NK-92 treated with Interleukin-12 subunit alpha and Interleukin-12 subunit beta, amount 100 ng/mL, for 24 hours (cell line): ENCODE measurements at places on chromosomes 1 and 21.

DNA sequence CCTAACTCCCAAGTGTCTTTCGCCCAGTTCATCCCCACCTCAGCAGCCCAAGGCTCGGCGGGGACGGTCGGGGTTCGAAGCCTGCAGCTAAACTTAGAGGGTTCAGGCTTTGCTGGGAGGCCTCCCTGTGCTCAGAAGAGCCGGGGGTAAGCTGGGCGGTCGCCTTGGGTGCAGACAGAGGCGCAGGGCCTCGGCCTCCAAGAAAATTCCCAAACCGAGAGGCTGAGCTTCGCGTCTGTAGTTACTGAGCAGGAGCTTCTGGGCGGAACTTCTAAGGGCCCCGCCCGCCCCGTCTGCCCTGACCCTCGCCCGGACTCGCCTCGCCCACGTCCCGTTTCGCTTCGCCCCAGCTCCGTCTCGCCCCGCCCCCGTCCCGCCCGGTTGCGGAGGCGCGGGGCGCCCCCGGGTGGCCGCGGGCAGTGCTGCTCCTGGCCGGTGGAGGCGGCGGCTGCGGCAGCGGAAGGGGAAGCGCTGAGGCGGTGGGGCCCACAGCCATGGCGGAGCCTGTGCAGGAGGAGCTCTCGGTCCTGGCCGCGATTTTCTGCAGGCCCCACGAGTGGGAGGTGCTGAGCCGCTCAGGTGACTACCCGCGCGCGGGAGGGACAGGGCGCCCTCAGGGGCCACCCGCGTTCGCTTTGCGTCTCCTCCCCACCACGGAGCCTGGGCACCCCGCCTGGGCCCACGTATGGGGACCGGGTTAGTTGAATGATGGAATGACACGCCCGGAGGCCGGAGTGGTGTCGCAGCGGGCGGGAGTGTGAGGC is at the start of gene RWDD3:
Gene RWDD3 (plus strand): TSS at position 474 of the 764 bp plus-strand sequence. CDS start 21 bp downstream, at position 495.
- peak; percentile 84 for DNase-seq

GRCh38 chr1:21451212-21451611 is 11.3 kb downstream of the NBPF3 start:
- DNase-seq, result no peak

DNA sequence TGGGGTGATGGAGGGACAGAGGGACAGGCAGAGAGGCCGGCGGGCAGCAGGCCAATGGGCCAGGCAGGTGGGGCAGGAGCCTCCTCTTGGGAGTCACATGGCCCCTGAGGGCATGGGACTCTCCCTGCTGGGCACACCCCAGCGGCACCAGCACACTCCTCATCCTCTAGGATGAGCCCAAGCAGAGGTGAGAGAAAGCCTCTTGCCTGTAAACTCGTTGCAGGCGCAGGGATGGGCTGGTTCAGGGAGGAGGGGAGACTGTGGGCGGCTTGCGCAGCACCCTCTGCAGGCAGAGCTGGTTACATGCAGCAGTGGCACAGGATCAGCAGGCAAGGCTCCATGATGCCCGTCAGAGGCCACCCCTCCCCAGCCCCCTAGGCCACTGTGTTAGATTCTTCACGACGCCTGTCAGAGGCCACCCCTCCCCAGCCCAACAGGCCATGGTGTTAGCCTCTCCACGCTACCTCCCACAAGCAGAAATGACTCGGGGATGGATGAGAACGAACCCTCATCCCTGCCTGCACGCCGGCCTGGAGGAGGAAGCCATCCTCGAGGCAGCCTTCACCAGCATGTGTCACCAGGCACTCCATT is 209.7 kb upstream of the VAMP3 start:
- DNase-seq, result no peak

- DNase-seq, result no peak
These were observed 85.5 kb downstream of the RAB3GAP2 start for GRCh38 chr1:220186752-220187151.

DNA sequence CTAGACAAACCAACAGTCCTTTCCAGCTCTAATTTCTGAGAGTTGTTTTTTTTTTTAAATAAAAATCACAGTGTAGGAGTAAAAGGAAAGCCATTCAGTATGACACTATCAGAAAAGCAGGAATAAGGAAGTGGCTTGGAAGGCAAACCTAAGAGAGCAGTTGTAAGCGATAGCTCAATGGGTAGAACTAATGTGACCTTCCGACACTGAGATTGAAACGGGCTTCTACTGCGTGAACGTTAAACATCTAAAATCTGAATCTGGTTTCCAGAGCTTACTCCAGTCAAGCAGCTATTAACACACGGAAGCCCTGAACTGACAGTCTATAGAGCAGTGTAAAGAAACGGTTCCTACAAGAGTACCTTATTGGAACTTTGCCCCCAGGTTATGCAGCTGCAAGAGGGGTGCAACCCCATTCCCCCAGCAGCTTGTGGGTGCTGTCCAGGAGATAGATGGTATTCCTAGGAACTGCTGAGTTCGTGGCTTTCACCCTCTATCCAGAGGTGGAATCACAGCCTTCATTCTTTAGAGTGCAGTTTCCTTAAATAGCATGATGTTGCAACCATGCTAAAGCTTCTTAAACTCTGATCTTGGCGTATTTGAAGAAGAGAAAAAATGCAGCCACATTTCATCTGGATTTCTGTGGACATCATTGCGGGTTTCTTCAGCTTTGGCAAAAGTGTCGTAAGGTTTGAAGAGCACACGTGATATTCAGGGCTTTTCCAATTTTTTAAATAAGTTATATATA is 3.3 kb upstream of the IRF2BP2 start:
- no peak for DNase-seq

GRCh38 chr21:28234326-28234725 is 758.4 kb downstream of the LTN1 start:
- DNase-seq, result no peak

DNA sequence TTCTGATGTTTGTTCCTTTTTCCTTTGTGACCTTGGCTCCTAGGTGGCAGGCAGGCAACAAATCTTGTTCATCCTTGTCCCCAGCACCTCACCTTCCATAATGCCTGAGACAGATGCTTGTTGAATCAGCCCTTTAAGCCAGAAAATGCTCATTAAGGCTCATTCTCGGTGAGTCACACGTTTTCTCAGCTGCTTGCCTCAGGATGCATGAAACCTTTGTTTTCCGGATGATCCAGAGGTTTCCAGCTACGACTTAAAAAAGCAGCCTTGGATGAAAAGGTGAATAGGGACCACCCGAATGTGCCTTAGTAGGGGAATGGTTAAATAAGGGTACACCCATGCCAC is 4.6 kb upstream of the ATP13A2 start:
- DNase-seq, result no peak

- no peak for DNase-seq
These were observed 610 bp upstream of the HES4 start for GRCh38 chr1:1000357-1001056.

GRCh38 chr1:92839442-92839841 is 7.6 kb downstream of the RPL5 start:
- DNase-seq, result no peak

GRCh38 chr1:200558866-200559459 is 61.6 kb downstream of the KIF14 start:
- no peak for DNase-seq

GRCh38 chr1:116462722-116463121 is 89.7 kb downstream of the ATP1A1 start:
- DNase-seq, result no peak

DNA sequence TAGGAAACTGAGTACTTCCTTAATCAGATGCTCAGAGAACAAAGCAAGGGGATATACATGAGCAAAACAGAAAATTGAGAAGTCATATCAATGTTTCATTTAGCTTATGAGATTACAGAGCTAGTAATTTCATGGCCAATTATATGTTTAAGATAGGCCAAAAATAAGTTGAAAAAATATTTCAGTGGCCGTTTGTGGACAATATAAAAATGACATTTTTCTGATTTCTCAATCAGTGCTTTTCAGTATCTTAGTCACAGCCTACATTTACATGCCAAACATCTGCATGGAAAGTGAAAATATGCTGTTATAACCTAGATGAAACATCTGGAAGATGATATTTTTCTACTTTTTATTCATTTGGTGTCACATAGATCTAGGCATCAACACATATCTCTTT is 192.5 kb downstream of the HLX start:
- DNase-seq, result no peak

DNA sequence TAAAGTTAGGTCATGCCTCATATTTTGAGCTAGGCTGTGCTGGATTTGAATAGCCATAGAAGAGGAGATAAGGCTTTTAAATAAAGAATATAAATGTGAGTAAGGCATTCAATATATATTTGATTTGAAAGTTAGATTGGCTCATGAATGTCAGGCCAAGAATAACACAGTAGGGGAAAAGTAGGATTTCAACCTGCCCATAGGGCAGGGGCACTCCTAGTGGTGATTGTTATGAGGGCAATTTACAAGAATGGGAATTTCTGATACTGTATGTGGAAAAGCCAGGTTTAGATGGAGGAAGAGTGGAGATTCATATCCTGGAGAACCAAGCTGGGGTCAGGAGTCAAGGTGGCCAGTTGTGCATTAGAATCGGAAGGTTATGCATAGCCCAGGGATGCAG is 74.9 kb downstream of the DNAH14 start:
- DNase-seq, result no peak

DNA sequence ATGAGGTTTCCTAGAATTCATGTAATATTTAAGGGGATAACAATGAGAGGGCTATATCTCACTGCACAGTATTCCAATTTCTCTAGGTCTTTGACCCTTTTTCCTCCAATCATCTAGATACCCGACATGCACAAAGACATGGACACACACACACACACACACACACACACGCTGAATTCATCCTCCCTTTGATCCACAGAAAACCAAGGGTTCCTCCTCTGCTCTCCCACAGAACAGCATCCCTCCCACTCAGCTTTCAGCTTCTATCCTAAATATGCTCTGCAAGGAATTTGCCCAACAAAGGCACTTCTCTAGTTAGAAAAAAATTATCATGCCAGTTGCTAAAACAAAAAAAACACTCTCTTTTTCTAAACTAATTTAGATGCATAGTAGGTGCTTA is 231.7 kb downstream of the RGS7 start:
- no peak for DNase-seq

DNA sequence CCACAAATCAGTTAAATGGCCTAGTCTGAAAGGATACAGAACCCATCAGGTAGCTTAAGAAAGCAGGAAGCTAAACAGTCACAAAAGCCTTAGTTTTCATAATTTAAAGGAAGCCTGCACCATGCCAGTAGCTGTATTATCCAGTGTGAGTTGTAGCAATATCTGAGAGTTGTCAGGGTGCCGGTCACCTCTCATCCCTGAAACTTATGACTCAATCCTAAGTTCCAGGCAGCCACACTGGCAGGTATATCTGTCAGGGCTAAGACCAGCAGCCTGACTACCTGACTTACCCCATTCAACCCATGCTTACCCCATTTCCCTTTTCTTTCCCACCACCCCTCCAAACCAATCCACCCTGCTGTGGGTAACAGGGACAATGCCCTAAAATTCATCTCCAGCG is 37.8 kb upstream of the LPAR3 start:
- DNase-seq, result no peak

- DNase-seq, result no peak
These were observed 4.8 kb upstream of the COA6 start for GRCh38 chr1:234368320-234369032.

- no peak for DNase-seq
These were observed 23.9 kb downstream of the RUNX3 start for GRCh38 chr1:24905979-24906720.

- no peak for DNase-seq
These were observed 81.2 kb upstream of the EFHD2 start for GRCh38 chr1:15328351-15329103.

DNA sequence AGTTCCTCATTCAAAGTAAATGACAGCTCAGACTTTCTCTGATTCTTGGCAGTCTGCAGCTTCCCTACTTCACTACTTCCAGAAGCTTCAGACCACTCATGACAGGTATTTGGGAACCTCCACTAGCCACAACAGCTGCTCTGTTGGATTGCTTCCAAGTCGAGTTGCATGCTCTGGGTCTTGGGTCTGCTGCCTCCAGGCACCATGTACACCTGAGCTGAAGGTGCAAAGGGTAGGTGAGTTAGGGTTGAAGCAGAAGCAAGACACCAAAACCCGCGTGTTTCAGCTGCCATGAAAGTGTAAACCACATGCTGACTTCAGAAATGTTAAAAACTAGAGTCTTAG is 62.7 kb downstream of the ZNF684 start:
- DNase-seq, result no peak

- DNase-seq, result no peak
These were observed 106.3 kb downstream of the CD247 start for GRCh38 chr1:167412072-167412471.

DNA sequence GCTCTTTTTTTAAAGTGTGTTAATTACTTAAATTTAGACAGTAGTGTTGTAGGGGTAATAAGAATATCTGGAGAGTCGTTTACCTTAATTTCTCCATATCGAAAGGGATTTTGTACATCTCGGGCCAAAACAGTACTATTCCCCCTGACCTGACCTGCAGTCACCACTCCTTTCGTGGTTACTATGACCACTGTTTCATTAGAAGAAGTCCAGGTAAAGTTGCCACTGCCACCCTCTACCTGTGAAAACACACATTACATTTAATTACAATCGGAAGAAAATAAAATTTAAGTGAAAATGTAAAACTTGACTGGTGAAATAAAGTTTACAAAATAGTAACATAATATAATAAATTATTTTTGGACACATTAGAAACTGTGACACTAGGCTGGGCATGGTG is 37.2 kb downstream of the NUP210L start:
- no peak for DNase-seq

DNA sequence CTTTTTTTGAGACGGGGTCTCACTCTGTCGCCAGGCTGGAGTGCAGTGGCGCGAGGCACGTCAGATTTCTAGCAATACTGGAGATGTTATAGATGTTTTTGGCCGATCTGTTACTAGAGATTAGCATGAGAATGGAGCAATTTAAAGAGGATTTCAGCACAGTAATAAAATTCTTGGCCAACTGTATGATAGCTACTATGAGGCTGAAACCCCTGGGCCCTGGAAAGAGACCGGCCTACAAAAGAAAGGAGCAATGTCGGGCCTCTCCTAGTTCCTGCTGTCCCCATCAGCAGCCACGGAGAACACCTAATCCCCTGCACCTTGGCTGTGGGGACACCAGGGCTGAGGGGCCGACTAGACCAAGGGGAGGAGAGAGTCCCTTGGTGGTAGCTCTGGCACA is 9.5 kb upstream of the GNPAT start:
- no peak for DNase-seq

- no peak for DNase-seq
These were observed 5.9 kb downstream of the RFX5 start for GRCh38 chr1:151340870-151341754.

DNA sequence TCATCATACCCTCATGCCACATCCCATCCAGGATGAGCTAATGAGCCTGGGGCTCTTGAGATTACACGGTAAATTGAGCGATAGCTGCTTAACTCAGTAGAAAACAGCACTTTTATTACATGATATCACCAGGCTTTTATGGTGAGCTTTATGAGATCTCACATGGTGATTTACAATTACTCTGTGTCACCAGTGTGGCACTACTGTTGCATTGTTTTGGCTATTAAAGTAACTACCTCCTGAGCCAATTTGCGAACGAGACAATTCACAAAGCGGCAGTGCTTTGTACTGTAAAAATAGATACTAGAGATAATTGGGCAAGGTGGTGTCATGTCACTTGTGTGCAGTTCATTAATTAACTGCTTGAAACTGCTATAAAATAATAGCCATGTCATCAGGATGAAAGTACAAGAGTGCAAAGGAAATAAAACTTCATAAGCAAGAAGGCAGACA is 767.7 kb upstream of the ADGRL2 start:
- DNase-seq, result no peak
